ENCODE measurements at places on chromosomes 6 and 20.

DNA sequence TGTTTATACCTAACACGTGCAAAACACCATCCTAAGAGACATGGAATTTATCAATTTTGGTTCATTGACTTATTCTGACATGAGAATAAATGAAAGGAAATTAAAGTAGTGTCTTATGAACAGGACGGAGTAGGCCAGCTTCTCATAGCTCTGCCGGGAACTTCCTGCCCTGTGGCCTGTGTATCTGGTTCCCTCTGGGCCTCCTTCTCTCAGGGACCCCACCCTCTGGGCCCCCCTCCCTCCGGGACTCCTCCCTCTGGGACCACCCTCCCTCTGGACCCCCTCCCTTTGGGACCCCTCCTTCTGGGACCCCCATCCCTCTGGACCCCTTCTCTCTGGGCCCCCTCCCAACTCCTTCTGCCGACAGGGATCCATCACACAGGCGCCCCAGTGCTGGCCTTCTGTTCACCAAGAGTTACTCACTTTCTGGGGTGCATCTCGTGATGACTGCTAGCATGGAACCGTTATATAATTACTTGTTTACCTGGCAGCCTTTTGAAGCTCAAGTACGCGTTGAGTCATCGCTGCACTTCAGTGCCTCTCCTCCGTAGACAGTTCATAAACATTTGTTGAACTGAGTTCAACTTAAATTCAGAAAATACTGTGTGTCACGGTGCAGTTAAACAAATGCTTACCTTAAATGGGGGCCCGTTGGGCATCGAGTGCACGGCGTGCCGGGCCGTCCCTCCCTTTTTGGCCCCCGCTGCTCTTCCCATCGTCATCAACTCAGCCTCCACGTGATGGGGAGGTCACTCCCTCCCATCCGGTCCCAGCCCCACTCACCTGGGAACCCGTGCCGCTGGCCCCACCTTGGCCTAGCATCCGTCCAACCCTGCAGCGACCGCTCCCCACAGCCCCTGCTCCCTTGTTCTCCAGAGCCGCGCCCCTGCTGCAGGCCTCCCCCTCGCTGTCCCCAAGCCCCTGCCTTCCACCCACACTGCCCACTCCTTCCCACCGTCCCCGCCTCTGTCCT, 8.1 kb downstream of the CCR6 start:
- no peak for DNase-seq

GRCh38 chr6:42555477-42556457, 8.1 kb upstream of the UBR2 start:
- DNase-seq: no peak

- DNase-seq: no peak
Measured at GRCh38 chr6:75308250-75308988, 23.8 kb upstream of the TMEM30A start.

DNA sequence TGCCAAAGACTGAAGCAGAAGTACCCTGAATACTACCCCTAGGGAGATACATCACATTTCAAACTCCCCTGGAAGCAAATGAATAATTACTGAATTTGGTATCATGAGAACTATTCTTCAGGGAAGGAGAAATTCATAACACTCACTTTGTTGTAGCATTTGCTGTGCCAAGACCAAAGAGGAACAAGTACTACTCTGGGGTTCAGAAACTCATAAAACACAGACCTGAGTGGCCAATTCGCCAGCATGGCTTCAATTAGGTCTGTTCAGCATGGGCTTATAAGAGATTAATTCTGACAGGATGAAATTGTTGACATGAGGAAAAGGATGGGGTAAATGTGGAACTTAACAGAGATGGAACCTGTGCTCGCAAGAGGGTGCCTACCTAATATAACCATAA, 6.5 kb downstream of the ELOVL5 start:
- no peak for DNase-seq

GRCh38 chr6:41023114-41023513, 15.9 kb downstream of the UNC5CL start:
- no peak for DNase-seq

GRCh38 chr6:3277851-3278416, 19.2 kb downstream of the PSMG4 start:
- no peak for DNase-seq

GRCh38 chr20:45268531-45268930, 14.2 kb upstream of the SLPI start:
- DNase-seq: no peak

DNA sequence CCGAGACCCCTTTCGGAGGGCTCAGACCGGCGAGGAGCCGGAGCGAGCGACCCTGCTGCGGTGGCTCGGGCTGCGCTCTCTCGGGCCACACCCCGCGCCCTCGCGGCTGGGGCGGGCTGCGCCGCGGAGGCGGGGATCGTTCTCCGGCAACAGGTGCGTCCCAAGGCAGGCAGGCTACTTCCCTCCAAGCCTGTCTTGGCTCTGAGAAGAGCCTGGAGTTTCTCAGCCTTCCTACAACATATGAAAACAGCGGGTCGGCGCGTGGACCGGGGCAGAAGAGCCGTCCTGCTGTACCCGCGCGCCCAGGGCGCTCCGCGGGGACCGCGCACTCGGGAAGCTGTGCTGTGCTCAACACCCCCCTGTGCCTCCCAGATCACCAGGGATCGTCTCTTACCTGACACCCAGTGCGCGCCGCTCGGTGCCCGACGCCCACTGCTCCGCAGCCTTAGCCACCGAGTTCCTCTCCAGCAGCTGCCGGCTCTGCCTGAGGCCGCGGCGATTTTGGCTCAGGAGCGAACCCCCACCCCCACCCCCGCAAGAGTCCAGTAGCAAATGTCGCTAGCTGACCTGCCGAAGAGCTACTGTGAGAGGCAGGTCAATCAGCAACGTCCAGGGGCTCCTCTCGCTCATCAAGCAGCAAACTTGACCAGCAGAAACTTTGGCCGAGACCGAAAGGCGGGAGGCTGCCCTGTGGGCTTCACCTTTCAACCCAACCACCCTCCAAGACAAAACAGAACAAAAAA, 3.7 kb upstream of the OLIG3 start:
- no peak for DNase-seq

- DNase-seq: no peak
Measured at GRCh38 chr6:14922706-14923460, 323.0 kb upstream of the JARID2 start.

DNA sequence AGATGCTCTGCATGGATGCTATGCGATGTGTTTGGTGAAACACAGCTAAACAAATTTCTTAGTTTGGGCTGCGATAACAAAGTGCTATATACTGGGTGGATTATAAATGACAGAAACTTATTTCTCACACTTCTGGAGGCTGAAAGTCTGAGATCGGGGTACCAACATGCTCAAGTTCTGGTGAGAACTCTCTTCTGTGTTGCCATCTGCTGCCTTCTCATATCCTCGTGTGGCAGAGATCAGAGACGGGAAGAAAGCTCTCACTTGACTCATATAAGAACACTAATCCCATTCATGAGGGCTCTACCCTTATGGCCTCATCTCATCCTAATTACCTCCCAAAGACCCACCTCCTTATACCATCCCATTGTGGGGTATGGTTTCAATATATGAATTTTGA, 162.0 kb upstream of the DTNBP1 start:
- DNase-seq: no peak

DNA sequence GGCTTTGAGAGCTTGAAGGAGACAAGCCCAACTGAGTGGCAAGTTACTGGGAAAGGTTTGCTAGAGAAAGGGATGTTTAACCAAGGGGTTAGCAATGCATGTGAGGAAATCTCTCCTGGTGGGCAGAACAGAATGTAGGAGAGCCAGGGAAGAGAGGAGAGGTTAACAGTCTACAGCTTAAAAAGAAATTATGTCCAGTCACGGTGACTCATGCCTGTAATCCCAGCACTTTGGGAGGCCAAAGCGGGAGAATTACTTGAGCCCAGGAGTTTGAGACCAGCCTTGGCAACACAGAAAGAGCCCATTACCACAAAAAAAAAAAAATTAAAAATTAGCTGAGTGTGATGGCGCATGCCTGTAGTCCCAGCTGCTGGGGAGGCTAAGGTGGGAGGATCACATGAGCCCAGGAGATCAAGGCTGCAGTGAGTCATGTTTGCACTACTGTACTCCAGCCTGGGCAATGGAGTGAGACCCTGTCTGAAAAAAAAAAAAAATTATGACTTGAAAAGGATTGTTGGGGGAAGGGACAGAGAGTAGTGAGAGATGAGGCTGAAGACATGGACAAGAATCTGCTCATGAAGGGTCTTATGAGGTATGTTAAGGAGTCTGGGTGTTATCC, 264.9 kb downstream of the TBC1D7 start:
- DNase-seq: no peak

DNA sequence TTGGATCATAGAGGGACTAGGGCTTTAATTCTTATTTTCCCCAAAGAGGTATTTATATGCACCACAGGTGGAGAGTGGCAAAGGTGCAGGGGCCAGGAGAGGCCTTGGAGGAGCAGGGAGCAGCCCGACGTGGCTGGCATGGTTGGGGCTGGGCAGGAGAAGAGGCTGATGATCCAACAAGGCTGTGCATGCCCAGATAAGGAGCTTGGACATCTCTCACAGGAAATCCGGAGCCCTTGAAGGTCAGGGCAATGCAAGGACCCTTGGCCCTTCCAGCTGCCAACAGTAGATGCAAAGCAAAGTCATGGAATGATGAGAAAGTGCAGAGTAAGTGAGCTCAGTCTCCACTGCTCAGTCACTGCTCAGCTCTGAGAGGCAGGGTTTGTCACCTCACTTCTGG, 39.9 kb upstream of the SIRT5 start:
- DNase-seq: no peak

GRCh38 chr6:37990762-37991525, 171.4 kb downstream of the ZFAND3 start:
- no peak for DNase-seq

DNA sequence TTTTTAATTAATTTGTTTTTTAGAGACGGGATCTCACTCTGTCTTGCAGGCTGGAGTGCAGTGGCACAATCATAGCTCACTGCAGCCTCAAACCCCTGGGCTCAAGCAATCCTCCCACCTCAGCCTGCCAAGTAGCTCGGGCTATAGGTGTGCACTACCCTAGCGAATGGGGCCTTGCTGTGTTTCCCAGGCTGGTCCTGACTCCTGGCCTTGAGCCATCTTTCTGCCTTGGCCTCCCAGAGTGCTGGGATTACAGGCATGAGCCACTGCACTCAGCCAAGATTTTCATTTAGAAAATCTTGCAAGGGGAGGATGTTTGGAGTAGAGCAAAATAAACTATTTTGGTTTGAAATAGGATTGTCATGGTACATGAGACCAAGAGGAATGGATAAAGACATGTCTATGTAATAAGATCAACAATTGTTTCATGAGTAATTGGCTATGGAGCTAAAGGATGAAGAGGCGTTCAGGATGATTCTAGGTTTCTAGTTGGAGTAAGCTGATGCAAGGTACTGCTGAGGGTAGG, 237.8 kb downstream of the UST start:
- DNase-seq: no peak

DNA sequence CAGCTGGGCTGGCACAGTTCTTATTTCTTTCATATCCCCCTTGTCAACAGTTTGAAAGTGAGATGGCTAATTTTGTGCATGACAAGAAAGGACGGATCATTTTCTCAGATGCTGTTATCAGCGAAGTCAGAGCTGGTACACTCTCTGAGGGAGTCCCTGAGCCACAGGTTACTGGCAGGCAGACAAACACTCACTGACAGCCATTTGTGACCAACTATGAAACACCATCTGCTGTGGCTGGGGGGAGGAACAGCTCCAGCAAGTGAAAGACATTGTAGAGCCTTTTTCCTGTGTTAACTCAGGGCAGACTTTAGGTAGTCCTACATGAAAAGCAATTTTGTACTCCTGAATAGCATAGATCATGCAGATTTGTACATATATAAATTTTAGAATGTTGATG, 22.2 kb downstream of the OLIG3 start:
- DNase-seq: no peak

- no peak for DNase-seq
Measured at GRCh38 chr6:43412541-43412940, 14.8 kb upstream of the ABCC10 start.

DNA sequence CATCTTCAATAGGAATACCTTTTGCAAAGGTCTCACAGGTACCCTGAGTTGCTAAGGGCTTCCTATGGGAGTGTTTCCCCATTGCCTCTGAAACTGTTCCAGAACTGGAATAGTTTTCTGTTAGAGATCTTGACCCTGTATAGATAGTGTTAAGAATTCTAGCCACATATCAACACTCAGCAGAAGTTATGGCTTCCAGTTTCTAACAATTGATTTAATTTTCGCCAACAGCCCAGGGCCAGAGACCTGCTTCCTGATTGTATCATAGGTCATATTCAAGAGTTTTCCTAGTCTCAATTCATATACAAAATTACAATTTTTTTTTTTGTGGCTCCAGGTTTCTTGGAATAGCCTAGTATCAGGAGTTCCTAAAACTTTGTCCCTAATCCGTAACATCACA, 61.0 kb downstream of the PXDC1 start:
- no peak for DNase-seq

DNA sequence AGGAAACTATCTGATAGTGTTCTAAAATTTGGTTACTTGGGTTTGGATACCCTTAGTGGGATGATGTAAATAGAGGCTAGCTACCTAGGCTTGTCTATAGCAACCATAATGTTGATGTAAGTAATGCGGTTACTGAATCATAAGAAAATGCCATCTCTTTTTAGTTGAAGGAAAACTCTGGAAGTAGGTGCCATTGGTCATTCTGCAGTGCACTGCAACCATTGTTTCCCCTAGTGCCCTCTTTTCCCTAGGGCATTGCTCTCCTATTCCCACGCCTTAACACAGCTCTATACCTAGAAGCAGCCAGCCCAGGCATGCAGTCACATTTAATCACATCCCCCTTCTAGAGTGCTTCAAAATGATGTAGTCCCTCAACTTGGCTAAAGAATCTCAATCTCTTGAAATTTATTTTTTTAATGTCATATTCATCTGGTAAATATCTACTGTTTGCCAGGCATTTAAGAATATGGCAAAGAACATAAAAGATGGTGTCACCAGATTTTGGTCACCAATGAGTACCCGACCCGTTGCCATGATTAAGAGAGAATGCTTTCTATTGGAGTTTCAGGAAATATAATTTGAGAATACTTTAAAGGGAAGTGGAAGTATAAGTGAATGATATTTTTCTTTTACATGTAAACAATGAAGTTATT, 10.4 kb downstream of the LOC128125822 start:
- DNase-seq: no peak

DNA sequence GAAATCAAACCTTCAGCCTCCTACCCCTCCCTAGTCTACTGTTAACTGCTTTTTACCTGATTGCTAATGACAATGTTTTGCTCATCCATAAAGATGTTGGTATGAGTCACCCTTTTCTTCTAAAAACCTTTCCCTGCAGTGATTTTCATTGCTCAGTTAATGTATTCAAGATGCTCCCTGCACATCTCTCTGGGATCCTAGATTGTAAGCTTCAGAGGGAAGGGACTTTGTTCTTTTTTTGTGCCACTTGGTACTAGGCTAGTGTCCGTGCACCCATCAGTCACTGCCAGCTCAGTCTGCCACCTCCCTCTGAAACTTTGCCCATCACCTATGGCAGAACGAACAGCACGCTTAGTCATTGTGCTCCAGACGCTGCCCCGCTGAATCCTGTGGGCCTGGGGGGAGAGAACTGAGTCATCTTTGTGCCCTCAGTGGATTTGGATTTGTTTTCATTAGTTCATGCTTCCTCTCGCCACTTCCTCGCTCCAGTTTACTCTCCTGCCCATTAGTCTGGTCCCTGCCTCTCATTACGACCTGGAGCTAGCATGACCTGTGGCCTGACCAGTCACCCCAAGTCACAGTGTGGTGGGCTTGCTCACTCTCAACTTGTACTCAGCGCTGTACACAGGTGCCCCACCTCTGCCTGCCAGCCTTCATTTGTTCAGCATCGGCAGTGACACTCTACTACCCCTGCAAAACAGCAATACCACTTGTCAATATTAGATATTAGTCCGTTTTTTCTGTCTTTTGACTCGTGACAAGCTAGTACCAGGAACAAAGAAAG, 78.0 kb upstream of the TMEM181 start:
- DNase-seq: no peak

Data from activated naive CD4-positive, alpha-beta T cell (primary cell).